ENCODE measurements at places on chromosomes 7 and 10.

- DNase-seq = no peak
Observed at GRCh38 chr7:130994378-130995115, 260.5 kb upstream of the KLF14 start.

- no peak for DNase-seq
Observed at GRCh38 chr7:5476001-5476400, 52.4 kb upstream of the TNRC18 start.

- no peak for DNase-seq
Observed at GRCh38 chr10:3750854-3751253, 34.2 kb downstream of the KLF6 start.

- no peak for DNase-seq
Observed at GRCh38 chr10:1434202-1434601, 303.1 kb downstream of the ADARB2 start.

DNA sequence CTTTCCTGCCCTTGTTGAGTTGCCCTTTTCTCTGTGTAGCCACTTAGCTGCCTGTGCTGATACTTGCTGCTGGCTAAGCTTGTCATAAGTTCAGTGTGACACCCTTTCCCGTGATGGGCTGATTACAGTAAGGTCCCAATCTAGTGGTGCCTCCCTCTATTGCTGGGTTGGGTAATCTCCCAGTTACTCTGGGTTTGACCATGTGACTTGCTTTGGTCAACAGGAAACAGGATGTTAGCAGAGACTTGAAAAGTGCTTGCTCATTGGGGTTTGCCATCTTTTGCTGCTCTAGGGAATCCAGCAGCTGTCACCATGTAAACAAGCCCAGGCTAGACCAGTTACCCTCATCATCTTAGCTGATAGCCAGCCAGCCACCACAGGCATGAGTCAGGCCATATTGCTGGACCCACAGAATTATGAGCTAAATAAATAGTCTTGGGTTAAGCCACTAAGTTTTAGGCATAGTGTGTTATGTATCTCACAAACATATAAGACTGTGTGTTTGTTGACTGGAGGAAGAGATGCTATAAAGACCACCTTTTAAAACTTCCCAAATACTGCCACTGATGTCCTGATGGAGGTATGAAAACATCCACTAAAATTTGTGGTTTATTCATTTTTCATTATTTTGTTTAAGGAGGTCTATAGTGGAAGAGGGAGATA is 4.0 kb upstream of the LEP start:
- DNase-seq = no peak

GRCh38 chr7:44073664-44074348 is 8.4 kb upstream of the PGAM2 start:
- no peak for DNase-seq

GRCh38 chr7:94323844-94324243 is 70.9 kb upstream of the COL1A2 start:
- DNase-seq = no peak

- DNase-seq = no peak
Observed at GRCh38 chr7:140211698-140212097, 34.9 kb upstream of the KDM7A start.

- no peak for DNase-seq
Observed at GRCh38 chr10:6171881-6172695, 30.6 kb upstream of the PFKFB3 start.

DNA sequence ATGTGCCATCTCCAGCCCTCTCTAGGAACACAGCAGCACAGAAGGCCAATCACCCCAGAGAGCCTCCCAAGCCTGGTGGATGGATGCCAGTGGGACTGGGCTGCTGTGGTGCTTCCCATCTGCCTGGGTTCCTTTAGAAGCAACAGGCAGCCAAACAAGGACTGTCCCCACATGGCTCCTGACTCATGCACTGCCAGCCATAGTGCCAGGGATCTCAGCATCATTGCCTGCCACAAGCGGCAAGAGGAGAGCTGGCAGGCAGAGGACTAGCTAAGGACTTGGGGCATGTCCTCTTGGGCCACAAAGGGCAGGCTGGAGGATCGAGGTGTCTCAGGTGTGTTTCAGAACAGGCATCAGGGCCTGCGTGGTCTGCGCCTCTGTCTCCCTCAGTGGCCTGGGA is 23.4 kb upstream of the FIGNL1 start:
- no peak for DNase-seq

DNA sequence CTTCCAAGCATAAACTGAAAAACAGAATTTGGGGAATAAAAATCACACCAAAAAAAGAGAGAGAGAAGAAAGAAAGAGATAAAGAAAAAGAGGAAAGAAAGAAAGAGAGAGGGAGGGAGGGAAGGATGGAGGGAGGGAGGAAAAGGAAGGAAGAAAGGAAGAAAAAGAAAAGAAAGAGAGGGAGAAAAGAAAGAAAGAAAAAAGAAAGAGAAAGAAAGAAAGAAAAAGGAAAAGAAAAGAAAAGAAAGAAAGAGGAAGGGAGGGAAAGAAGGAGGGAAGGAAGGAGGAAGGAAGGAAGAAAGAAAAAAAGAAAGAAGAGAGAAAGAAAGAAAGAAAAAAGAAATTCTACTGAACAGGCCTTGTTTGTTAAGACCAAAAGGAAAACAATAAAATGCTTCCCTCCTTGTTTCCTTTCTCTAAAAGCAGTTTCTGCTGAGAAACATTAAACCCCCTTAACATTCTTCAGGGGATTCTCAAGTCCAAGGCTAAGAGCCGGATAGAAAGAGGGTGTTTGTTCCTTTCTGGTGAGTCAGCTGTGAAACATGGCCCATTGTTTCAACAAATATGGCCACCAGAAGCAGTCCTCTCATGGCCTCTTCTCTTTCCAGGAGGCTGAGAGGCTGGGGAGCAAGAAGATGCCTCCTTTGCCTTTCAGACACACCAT is 46.9 kb upstream of the GPAM start:
- DNase-seq = no peak

GRCh38 chr7:47342296-47343060 is 239.4 kb downstream of the TNS3 start:
- no peak for DNase-seq

GRCh38 chr7:146115851-146116520 is 615 bp upstream of the CNTNAP2 start:
- DNase-seq = no peak

GRCh38 chr10:130471486-130471885 is 335.3 kb downstream of the GLRX3 start:
- no peak for DNase-seq

GRCh38 chr7:152571068-152571467 is 104.9 kb downstream of the XRCC2 start:
- no peak for DNase-seq

DNA sequence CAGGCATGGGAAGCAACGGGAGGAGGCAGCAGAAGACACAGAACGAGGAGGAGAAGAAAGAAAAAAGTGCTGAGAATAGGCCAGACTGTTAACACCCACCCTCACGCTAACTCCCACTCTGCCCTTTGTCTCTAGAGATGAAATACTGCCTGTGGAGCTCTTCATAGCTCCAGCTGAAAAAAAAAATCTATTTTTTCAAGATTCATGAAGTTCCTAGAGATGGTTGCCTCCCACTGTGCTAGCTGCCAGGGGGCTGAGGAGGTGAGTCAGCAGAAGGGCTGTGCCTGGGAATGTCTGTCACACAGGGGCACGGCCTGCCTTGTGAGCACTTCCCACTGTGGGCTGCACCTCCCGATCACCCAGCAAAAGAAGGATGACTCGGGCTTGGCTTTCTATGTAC is 144.5 kb downstream of the RNF216 start:
- no peak for DNase-seq

GRCh38 chr10:88069338-88069737 is 205.9 kb downstream of the PTEN start:
- no peak for DNase-seq

- DNase-seq = no peak
Observed at GRCh38 chr7:148962440-148962822, 65.9 kb downstream of the PDIA4 start.

GRCh38 chr7:33534833-33535232 is 370.5 kb upstream of the BMPER start:
- no peak for DNase-seq

- no peak for DNase-seq
Observed at GRCh38 chr7:131455546-131455945, 100.9 kb downstream of the PODXL start.

DNA sequence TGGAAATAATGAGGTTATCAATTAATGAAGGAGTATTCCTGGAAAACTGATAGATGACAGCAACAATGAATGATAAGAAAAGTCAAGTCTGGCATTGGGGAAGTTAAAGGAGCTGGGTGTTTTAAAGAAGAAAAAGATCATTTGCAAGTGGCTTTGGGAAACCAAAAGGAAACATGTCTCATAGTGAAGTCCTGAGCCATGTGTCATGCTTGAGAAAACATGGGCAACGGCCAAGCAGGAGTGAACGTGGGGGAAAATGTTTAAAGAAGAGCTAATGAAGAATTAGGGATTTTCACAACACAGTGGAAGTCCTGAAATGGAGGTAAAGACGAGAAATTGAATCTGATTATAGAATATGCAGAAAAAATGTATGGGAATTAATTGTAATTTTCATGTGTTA is 1383.2 kb upstream of the CELF2 start:
- no peak for DNase-seq

DNA sequence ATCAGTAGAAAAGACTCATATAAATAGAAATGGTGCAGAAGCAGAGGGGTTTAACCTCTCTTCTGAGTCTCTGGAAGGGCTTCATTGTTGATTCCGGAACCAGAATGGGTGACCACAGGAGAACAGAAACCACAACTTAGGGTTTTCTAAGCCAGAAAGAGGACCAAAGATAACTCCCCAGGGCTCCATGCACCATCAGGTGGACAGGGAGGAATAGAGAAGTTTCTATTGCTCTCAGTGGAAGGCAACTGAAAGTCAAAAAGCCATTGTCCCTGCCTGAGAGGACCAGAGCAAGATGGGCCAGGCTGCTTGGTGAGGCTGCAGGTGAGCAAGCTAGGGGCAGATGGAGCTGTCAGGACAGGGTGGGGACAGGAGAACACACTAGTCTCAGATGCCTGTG is 14.6 kb upstream of the NPS start:
- DNase-seq = no peak

- no peak for DNase-seq
Observed at GRCh38 chr10:126060261-126060931, 164.0 kb downstream of the FANK1 start.

DNA sequence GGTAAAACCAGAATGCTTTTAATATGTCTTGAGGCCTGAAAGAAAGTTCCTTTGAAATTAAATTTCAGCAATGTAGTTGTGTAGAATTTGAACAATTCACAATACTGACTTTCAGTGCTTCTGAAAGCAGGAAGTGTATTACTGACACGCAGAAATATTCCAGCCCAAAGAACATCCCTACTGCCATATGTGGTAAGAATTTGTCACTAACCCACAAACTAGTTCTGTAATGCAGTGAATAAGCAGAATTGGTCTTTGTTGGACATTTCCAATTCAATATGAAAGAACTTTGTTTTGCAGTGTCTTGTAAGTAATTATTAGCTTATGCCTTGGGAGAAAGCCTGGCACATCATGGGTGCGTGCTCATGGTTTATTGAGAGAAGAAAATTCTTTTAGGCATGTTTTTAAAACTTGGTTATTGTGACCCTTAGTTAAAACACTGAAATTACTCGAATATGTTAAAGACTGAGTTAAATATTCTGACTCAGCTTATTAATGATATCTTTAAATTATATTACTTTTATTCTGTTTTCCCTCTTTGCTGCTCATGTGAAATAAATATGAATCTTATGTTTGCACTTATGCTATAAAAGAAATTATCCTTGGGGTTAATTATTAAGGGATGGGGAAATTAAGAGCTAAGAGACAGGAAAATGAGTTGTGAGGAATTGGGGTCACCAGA is 33.4 kb downstream of the PTPN12 start:
- no peak for DNase-seq

DNA sequence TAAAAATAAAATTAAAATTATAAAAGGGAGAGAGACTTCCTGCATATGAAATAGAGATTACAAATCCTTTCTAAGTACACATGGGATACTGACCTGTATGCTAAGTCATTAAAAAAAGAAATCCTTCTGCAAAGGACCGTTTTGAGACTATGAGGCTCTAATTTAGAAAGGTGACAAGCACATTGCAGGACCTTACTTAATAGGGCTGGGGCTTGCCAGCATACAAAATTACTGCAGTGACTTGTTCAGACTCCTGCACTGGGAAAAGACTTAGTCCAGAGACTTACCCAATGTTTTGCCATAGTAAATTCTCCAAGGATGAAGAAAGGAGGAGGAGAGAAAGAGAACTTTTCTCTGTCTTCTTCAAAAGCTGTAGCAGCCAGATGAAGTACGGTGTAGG is 193.6 kb downstream of the KCNMA1 start:
- no peak for DNase-seq

- DNase-seq = no peak
Observed at GRCh38 chr10:29616542-29616941, 18.2 kb downstream of the SVIL start.
